Mammary epithelial cell (primary cell): ENCODE measurements at places on chromosomes 13 and 19. TPM values are rescaled to one million over a fixed set of nuclear protein-coding genes. Genes with fewer than 3 reads are reported as not detected.

ZNF835 gene
- 0.17 TPM for total RNA-seq

GGN gene
- total RNA-seq = 0.17 TPM

LGALS7B gene
- 0.73 and 2.4 TPM in 2 replicates for total RNA-seq

DNM2 gene
- total RNA-seq = 95.9 TPM

ACP5 gene
- total RNA-seq = 4.8 and 9.8 TPM in 2 replicates
